ENCODE measurements at places on chromosomes 2 and 18.

GRCh38 chr2:112765251-112765650 is 842 bp upstream of the CKAP2L start:
- DNase-seq: no peak

- DNase-seq: no peak
These were observed 77.5 kb downstream of the CDK15 start for GRCh38 chr2:201883606-201884369.

- DNase-seq: no peak
These were observed 572 bp upstream of the ZNF516 start for GRCh38 chr18:76495435-76496193.

DNA sequence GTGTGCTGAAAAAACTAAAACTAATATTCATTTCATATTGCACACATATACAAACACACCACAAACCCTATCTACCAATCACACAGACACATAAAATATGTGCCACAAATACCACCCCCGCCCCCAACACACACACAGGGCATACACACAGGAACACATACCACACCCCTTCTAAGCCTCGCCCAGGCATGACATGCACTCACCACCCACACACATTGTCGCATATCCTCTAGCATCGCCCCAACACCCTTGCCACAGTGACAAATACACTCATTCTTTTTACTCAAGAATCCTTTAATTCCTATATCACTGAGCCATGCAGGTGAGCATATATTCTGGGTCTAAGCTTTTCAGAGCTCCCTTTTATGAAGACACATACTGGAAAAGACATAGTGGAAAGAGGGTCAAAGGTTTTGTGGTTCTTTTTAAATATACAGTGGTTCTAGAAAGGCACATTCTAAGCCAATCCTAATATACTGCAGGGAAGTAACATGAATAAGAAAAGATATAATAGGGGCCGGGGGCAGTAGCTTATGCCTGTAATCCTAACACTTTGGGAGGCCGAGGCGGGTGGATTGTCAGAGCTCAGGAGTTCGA is 24.5 kb upstream of the LCLAT1 start:
- DNase-seq: no peak

- no peak for DNase-seq
These were observed 186.8 kb upstream of the DOK6 start for GRCh38 chr18:69213842-69214241.

DNA sequence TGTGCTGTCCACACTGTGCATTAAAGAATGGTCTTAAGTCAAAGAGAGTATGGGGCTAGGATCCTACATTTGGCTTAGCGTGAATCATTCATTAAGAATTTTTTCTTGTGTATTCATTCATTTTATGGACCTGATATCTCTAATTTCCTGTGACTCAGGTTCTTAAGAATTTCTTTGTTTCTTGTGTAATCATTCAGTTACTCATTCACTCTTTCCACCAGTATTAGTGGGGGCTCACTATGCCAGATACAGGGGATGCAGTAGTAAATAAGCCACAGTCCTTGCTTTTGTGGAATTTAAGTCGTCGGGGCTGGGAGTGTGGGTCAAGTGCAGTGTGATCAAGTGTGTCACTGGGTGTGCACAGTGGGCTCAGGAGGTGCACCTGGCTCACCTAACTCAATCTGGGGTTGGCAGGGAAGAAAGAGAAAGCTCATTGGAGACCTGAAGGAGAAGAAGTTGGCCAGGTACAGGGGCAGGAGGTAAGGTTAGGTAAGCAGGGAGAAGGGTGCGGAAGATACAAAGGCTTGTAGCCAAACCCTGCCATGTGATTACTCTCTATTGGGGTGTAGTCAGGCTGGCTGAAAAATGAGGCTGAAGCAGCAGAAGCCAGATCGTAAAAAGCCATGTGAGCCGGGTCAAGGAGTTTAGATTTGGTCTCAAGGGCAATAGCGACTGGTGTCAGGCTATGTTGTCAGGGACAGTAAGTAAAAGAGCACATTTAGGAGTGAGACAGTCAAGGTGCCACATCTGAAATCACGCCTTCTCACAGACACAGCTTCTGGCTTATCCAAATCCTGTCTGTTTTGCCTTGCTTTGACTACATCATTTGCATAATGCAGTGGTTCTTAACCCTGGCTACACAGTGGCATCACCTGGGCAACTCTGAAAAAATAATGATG is 67.2 kb downstream of the KCTD1 start:
- no peak for DNase-seq

DNA sequence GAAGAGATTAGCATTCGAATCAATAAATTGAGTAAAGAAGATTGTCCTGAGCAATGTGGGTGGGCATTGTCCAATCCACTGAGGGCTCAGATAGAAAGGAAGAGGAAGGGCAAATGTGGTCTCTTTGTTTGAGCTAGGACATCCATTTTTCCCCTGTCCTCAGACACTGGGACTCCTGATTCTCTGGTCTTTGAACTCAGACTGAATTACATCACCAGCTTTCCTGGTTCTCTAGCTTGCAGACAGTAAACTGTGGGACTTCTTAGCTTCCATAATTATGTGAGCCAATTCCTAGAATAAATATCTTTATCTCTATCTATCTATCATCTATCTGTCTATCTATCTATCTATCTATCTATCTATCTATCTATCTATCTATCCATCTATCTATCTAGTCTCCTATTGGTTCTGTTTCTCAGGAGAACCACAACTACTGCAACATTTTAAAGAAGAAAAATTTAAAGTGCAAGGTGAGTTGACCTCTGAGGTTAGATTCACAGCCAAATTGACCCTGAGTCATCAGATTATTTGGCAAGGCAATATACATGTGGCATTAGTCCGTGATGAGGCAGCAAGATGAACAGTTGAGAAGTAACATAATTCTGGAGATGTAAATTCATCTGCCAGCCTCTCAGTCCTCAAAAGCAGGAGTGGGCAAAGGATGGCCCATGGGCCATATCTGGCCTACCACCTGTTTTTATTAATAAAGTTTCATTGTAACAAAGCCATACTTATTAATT is 191.4 kb downstream of the PDE11A start:
- no peak for DNase-seq

DNA sequence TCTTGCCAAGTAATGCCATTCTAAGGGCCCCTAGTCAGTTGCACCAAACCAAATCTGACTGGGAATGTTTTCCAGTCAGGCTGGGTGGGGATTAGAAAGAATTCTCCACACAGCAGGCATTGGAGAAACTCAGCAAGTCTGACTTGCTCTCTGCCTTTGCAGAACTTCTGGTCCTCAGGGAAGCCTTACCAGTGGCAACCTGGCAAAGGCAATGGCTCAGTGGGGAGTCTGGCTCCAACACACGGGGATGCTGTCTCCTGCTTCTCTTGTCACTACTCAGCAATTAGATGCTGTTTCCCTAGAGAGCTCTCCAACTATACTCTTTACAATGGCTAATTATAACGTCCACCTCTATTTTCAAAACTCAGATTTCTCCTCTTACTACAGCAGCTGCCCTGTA is 810.7 kb downstream of the LRRTM4 start:
- DNase-seq: peak; percentile 36

- no peak for DNase-seq
These were observed 17.2 kb downstream of the MAL start for GRCh38 chr2:95042472-95043271.

DNA sequence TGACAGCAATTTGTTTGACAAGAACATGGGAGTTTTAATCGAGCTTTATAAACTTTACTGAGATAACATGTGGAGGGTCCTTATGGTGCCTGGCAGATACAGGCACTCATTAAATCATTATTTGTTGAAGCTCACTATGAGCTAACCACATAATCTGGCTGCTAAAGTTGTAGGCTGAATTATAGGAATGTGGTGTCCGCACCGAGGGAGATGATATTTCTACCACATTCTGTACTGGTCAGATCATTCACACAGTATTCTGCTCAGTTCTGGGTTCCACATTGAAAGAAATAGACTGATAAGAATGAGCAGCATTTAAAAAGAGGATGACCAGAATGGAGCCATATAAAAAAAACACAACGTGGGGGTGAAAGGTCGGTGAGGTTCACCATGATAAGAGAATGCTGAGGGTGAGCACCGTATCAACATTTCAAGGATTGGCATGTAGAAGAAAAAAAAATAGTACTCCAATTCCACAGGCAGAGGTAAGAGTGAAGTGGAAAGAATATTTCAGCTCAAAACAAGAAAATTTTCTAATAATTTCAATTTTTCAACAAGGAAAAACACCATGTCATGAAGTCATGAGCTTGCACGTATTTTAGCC is 54.4 kb downstream of the TMEFF2 start:
- no peak for DNase-seq

DNA sequence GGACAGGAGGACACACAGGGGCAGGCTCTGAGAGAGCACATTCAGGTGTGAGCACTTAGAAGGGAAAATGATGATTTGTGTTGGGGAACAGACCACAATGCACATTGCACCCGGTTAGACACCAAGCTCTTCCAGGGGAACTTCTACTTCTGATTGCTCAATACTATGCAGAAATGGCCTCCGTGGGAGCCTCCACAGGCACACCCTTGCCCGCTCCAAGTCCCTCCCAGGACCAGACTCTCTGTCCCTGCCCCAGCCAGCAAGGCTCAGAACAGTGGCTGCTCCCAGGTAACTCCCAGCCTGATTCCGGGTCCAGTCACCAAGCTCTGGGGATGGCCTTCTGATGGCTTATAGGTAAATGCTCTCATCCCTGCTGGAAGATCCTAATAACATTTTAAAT is 56.2 kb downstream of the BCL2L11 start:
- no peak for DNase-seq

DNA sequence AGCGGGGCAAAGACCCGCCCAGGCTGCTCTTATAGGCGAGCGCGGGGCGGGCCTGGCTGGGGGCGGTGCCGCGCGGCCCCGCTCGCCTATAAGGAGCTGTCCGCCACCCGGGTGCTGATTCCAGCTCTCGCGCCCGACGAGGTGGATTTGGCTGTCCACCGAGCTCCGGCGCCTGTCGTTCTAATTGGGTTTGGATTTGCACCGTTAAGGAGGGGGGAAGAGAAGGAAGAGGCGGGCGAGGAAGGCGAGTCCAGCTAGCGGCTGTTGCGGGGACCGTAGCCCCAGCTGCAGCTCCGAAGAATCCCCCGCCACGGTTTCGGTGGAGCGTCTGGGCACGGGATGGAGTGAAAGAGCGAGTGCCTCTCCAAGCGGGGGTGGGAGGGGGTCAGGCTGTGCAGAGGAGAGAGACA is at the start of gene CNTNAP5:
CNTNAP5 (plus strand) TSS at position 117 of the 410 bp plus-strand sequence. CDS start 364 bp downstream, outside the sequence.
- DNase-seq: peak; percentile 32

DNA sequence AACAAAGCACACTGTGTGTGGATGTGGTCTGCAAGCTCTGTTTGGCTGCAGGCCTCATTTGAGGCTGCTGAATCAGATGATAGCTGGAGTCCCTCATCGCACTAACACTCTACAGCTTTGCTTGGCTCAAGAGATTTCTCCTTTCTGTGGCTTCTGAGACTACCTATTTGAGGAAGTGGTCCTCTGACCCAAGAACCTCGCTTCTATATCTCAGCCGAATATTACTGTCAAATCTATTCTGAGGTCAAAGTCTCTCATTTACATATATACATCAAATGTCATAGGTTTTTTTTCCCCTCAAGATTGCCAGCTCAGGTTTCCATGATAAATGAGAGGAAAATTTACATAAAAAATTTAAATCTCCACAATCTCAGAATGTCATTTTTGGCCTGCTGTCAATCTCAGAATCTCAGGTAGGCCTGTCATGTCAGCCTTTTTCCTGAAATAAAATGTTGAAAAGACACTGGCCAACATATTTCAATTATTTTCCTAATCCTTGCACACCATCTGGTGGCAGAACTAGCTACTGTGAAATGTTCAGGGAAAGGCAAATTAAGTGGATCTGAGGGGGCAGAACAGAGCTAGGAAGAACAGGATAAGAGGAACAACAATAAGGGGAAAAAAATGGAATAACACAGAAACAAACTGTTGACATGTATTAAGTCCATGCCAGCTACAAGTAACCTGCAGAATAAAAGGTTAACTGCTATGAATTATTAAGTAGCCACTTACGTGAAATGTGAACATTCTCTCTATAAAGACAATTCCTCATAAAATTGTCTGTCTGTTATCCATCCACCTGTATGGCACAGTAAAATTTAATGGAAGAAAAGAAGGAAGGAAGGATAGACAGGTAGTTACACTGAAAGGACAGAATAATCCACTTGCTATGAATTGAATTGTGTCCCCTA is 39.3 kb downstream of the AP1S3 start:
- DNase-seq: no peak

- no peak for DNase-seq
These were observed 59.6 kb upstream of the REL start for GRCh38 chr2:60821587-60822302.

GRCh38 chr2:217035967-217036366 is 176.1 kb upstream of the TNP1 start:
- no peak for DNase-seq

- DNase-seq: no peak
These were observed 1.3 kb upstream of the HTR2B start for GRCh38 chr2:231126123-231126522.

DNA sequence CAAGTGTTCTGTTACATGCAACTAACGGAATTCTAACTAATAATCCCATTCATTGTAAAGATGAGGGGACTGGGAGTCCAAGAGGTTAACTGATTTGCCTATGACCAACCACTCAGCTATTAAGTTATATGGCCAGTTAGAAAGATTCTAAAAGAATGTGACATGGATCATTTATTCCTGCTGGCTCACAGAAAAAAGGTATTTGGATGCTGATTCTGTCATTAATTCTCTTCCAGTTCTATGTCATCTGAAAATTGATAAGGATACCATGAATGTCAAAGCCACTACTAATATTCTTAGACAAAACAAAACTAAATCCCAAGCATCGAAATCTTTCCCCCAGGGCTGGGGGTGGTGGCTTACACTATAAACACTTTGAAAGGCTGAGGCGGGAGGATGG is 41.2 kb upstream of the GORASP2 start:
- no peak for DNase-seq

DNA sequence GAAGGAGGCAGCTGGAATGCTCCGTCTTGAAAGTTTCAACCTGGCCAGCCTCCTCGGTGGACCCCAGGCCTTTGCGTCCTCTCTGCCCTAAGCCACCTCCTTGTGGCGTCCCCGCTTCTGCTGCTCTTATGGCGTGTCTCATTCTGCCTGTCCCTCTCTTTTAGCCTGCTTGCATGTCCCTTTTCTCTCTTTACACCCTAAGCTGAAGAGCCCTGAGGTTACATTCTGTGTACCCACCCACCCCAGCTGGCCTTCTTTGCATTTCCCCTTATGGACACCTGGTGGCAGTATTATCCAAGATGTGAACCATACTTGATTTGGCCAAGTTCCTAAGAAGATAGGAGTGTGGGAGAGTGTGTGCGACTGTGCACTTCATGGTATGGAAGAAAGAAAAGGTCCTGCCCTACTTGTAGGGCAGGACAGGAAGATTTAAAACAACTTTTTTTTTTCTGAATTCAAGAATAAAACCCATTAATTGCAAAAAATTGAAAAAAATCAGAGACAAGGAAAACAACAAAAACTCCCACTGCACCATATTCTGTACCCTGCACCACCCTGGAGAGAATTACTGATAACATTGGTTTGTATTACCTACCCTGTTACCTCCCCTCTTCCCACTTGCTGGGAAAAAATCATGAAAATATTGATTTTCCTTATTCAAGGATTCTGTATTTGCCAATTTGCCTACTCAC is 77.4 kb downstream of the DYSF start:
- DNase-seq: no peak
